ENCODE measurements at places on chromosomes 5 and 9. TPM values are rescaled to one million over a fixed set of nuclear protein-coding genes. Genes with fewer than 3 reads are reported as not detected.

SPTAN1 gene
- polyA plus RNA-seq = 288 TPM

C5orf34 gene
- polyA plus RNA-seq = 4.2 TPM

MRNIP gene
- 27.2 TPM for polyA plus RNA-seq

DNA sequence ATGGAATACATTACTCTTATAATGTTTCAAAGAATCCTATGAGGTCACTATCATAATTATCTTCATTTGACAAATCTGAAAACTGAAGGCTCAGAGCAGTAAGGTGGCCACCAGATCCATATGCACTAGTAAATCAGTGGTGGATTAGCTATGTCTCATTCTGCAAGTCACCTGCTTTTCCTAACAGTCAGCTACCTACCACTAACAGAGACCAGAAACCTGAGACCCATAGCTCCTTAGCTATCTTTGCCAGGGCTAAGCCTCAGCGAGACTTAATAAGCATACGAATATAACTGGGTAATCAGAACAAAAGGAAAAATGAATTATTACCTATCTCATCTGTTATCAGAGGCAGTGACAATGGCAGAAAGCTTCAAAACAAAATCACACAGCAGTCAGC lies 118.7 kb downstream of the AUH start:
- DNase-seq = no peak

GRCh38 chr5:161306351-161306995 lies 240.1 kb downstream of the GABRB2 start:
- DNase-seq = no peak

Measured in right renal cortex interstitium (tissue), 3 donors.